A549 treated with DMSO at 1 μM for 4 hours (cell line): ENCODE measurements at places on chromosomes 12 and 14. TPM values are rescaled to one million over a fixed set of nuclear protein-coding genes. Genes with fewer than 3 reads are reported as not detected.

Gene LUM
- 0.13 to 0.46 TPM (median 0.19 TPM) in 5 replicates for total RNA-seq

Gene ESYT1
- 66.7 to 76.5 TPM (median 73.7 TPM) in 5 replicates for total RNA-seq

Gene BMAL2
- 22.6 to 33.8 TPM (median 30.7 TPM) in 5 replicates for total RNA-seq

Gene PAPLN
- total RNA-seq = 6.5 to 10.9 TPM (median 9.9 TPM) in 5 replicates

Gene KERA
- total RNA-seq = not detected in 5 replicates

Gene C12orf54
- not detected in 5 replicates for total RNA-seq

Gene MFAP5
- 0.07 to 0.86 TPM (median 0.16 TPM) in 4 of 5 replicates, not detected in the other for total RNA-seq

Gene LPAR5
- total RNA-seq = 0.38 to 0.71 TPM (median 0.53 TPM) in 5 replicates

Gene HOXC12
- not detected in 5 replicates for total RNA-seq

Gene L2HGDH
- 9.2 to 11.9 TPM (median 11.0 TPM) in 5 replicates for total RNA-seq

Gene RNASE7
- not detected in 5 replicates for total RNA-seq

Gene CLEC2B
- 1.6 to 2.5 TPM (median 1.9 TPM) in 5 replicates for total RNA-seq

Gene PRH2
- total RNA-seq = 0.37 TPM in 1 of 5 replicates, not detected in the others

Gene CLEC2D
- total RNA-seq = 0.37 to 0.81 TPM (median 0.63 TPM) in 5 replicates

Gene GYS2
- total RNA-seq = not detected in 5 replicates

Gene SIRT4
- 0.45 to 1.6 TPM (median 0.94 TPM) in 5 replicates for total RNA-seq

Gene STON2
- 0.66 to 1.3 TPM (median 0.99 TPM) in 5 replicates for total RNA-seq

Gene ARHGDIB
- total RNA-seq = 0.89 to 1.5 TPM (median 1.0 TPM) in 5 replicates

Gene DACT1
- 0.55 to 1.2 TPM (median 0.77 TPM) in 5 replicates for total RNA-seq

Gene LTB4R2
- 2.4 to 5.7 TPM (median 4.7 TPM) in 5 replicates for total RNA-seq

Gene TAS2R14
- total RNA-seq = 0.27 to 0.94 TPM (median 0.63 TPM) in 5 replicates

Gene B4GALNT3
- total RNA-seq = 0.48 to 1.5 TPM (median 0.97 TPM) in 5 replicates

Gene EML5
- 0.76 to 1.1 TPM (median 0.84 TPM) in 5 replicates for total RNA-seq

Gene OR4K13
- total RNA-seq = not detected in 5 replicates

Gene TSPAN19
- total RNA-seq = not detected in 5 replicates

Gene OTX2
- not detected in 5 replicates for total RNA-seq

Gene LRFN5
- not detected in 5 replicates for total RNA-seq

Gene MYH6
- not detected in 5 replicates for total RNA-seq

Gene DHH
- 0.02 TPM in 2 of 5 replicates, not detected in the others for total RNA-seq

Gene ALDH2
- total RNA-seq = 81.1 to 93.8 TPM (median 88.2 TPM) in 5 replicates

Gene FAM181A
- not detected in 5 replicates for total RNA-seq

Gene EID3
- total RNA-seq = 7.7 to 11.0 TPM (median 8.2 TPM) in 5 replicates

Gene CCDC60
- not detected in 5 replicates for total RNA-seq
